Naive B cell (primary cell): ENCODE measurements at places on chromosomes 5 and 9.

- no peak overlapping the region for H3K27ac ChIP-seq
- peak overlapping the region; percentile 85 for H3K4me3 ChIP-seq
- no peaks in the 10 kb centered on the region for H3K36me3 ChIP-seq
- peaks cover 7% of the 10 kb centered on the region for H3K4me1 ChIP-seq
- DNase-seq, result no peak
Observed at GRCh38 chr5:175658299-175659145, 651 bp downstream of the HRH2 start.

DNA sequence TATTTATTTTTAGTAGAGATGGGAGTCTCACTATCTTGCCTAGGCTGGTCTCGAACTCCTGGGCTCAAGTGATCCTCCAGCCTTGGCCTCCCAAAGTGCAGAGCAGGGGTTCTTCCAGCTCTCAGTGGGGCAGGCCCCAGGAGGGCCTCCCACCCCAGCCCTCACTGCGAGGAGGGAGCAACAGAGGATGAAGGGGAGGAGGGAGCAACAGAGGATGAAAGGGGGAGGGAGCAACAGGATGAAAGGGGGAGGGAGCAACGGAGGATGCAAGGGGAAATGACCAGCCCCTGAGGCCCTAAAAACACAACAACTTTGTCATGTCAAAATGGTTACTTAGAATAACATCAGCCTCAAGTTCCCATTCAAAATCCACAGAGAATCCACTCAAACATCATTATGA, 10.0 kb downstream of the TRIM14 start:
- DNase-seq, result no peak
- H3K27me3 ChIP-seq, result no peaks in the 10 kb centered on the region
- H3K27ac ChIP-seq, result peak overlapping the region; percentile 100
- peaks cover 73% of the 10 kb centered on the region for H3K4me1 ChIP-seq
- H3K4me3 ChIP-seq, result peak overlapping the region; percentile 36

GRCh38 chr9:36900136-36900855, 133.8 kb downstream of the PAX5 start:
- H3K27ac ChIP-seq, result peak overlapping the region; percentile 94
- peaks cover 55% of the 10 kb centered on the region for H3K36me3 ChIP-seq
- no peak for DNase-seq
- H3K4me1 ChIP-seq, result peaks cover 45% of the 10 kb centered on the region

DNA sequence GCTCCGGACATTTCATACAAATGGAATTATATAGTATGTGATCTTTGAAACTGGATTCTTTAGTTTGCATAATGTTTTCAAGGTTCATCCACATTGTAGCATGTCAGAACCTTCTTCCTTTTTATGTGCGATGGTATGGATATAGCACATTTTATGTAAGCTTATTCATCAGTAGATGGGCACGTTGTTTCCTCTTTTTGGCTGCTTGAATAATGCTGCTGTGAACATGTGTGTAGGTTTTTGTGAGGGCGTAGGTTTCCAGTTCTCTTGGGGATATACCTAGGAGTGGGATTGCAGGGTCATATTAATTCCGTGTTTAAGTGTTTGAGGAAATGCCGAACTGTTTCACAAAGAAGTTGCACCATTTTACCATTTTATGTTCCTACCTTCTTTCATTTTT, 187.8 kb downstream of the NR3C1 start:
- no peak overlapping the region for H3K27ac ChIP-seq
- H3K27me3 ChIP-seq, result no peaks in the 10 kb centered on the region
- no peak for DNase-seq
- H3K36me3 ChIP-seq, result peaks cover 4% of the 10 kb centered on the region
- peaks cover 6% of the 10 kb centered on the region for H3K4me1 ChIP-seq

- H3K4me3 ChIP-seq, result no peak overlapping the region
- no peaks in the 10 kb centered on the region for H3K4me1 ChIP-seq
- no peak for DNase-seq
- H3K27me3 ChIP-seq, result no peaks in the 10 kb centered on the region
- no peaks in the 10 kb centered on the region for H3K36me3 ChIP-seq
- H3K27ac ChIP-seq, result no peak overlapping the region
Observed at GRCh38 chr5:23289162-23289561, 218.2 kb upstream of the PRDM9 start.

- H3K4me3 ChIP-seq, result no peak overlapping the region
- H3K27me3 ChIP-seq, result no peaks in the 10 kb centered on the region
- peak; percentile 26 for DNase-seq
- no peaks in the 10 kb centered on the region for H3K36me3 ChIP-seq
Observed at GRCh38 chr9:5958273-5958672, 57.2 kb downstream of the RANBP6 start.

GRCh38 chr5:108634617-108635288, 112.9 kb upstream of the FER start:
- no peaks in the 10 kb centered on the region for H3K4me1 ChIP-seq
- H3K36me3 ChIP-seq, result no peaks in the 10 kb centered on the region
- H3K27me3 ChIP-seq, result no peaks in the 10 kb centered on the region

DNA sequence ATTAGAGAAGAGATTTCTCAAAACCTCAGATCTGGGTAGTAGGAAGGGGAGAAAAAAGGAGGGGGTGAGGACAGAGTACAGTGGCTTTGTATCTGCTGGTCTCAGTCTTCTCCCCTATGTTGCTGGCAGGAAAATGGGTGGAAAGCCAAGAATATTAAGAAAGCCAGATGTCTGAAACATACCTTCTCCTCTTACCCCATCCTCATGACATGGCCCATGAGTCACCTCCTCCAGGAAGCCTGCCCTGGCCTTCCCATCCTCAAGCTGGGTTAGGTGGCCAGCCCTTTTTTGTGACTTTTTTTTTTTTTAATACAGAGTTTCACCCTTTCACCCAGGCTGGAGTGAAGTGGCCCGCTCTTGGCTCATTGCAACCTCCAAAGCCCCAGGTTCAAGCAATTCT, 61.8 kb downstream of the ABCA1 start:
- no peak overlapping the region for H3K27ac ChIP-seq
- no peak overlapping the region for H3K4me3 ChIP-seq
- H3K4me1 ChIP-seq, result peaks cover 37% of the 10 kb centered on the region
- no peak for DNase-seq
- no peaks in the 10 kb centered on the region for H3K27me3 ChIP-seq
